ENCODE measurements at places on chromosomes 4 and X. TPM values are rescaled to one million over a fixed set of nuclear protein-coding genes. Genes with fewer than 3 reads are reported as not detected.

Gene USP26
- total RNA-seq = not detected

Gene RP2
- total RNA-seq = 10.7 TPM

Gene GSTCD
- total RNA-seq = 16.4 TPM

Gene GBA3
- 0.36 TPM for total RNA-seq

Gene DCAF4L1
- total RNA-seq = 1.1 TPM

Gene GDI1
- total RNA-seq = 101 TPM

Gene FGA
- total RNA-seq = not detected

Gene NBDY
- total RNA-seq = 8.1 TPM

Gene HTR2C
- not detected for total RNA-seq

Gene FGG
- total RNA-seq = not detected

Gene DGKQ
- total RNA-seq = 8.9 TPM

Gene BMX
- 1.6 TPM for total RNA-seq
